ENCODE measurements at places on chromosomes 12 and 14. TPM values are rescaled to one million over a fixed set of nuclear protein-coding genes. Genes with fewer than 3 reads are reported as not detected.

GPRC5A gene
- 4.7 TPM for total RNA-seq

IRAK3 gene
- 3.6 TPM for total RNA-seq

AQP6 gene
- not detected for total RNA-seq

ACSM4 gene
- not detected for total RNA-seq

FRS2 gene
- 64.4 TPM for total RNA-seq

TMEM30B gene
- 1.1 TPM for total RNA-seq

CLEC1B gene
- total RNA-seq, result not detected

ITFG2 gene
- 20.6 TPM for total RNA-seq

TESPA1 gene
- total RNA-seq, result not detected

SIX6 gene
- total RNA-seq, result not detected

DNA sequence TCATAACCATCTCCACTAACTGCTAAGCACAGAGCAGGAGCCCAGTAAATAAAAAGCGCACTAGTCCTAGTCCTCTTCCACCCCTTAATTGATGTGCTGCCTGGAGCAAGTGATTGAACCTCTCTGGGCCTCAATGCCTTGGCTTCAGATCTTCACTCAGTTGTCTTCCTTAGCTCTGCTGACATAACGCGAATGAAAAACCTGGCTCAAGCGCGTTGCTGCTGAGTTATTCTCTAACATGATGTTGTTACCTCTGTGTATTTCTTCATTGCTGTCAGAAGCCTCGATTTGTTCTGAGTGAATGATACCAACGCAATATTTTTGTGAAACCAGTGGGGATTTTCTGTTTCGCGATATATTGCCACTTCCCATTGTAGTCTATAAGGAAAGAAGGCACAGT lies 185.1 kb upstream of the CCND2 start:
- H3K27me3 ChIP-seq, result no peaks in the 10 kb centered on the region
- no peaks in the 10 kb centered on the region for H3K36me3 ChIP-seq
- H3K4me1 ChIP-seq, result no peaks in the 10 kb centered on the region

GRCh38 chr12:17416748-17417147 lies 673.2 kb downstream of the RERGL start:
- no peaks in the 10 kb centered on the region for H3K27me3 ChIP-seq
- no peak overlapping the region for H3K4me3 ChIP-seq
- no peak for DNase-seq
- no peaks in the 10 kb centered on the region for H3K4me1 ChIP-seq

DNA sequence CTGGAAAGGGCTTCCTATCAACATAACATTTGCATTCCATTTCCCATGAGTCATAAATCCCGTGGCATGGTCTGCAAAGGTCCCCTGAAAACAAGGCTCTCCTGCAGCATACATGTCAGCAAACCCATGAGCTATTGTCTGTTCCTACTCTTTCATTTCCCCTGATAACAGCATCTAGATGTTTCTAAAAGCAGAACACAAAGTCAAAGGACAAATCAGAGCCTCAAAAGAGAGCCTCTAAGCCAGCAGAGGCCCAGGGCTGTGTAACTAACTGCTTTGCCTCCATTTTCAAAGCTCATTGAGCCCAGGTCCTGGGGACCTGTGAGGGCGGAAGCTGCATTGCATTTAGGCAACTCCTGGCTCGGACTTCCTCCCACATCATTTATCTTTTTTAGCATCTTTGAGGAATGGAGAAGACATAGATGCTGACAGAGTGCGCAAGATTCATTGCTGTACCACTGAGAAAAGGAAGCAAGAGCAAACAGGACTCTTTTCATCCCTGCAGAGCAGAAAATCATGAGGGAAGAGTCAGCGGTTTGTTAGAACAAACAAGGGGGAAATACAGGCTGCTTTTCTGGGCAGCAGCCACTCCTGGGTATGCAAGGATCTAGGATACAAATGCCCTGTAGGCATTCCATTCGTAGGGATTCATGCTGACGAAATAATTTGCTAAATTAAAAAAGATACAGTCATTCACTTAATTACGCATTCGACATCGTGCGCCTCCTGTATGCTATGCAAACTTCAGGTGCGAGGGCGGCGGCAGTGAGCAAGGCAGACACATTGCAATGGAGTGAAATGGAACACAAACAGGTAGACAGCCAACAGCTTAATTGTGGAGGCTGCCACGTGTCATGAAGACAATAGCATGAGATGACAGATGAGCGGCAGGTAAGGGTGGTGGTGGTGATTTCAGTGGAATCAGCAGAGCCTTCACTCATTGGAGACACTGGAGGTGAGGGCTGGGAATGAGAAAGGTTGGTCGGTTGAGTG lies 131.0 kb downstream of the TMEM132D start:
- H3K27me3 ChIP-seq, result no peaks in the 10 kb centered on the region
- H3K27ac ChIP-seq, result no peak overlapping the region
- no peaks in the 10 kb centered on the region for H3K36me3 ChIP-seq
- no peaks in the 10 kb centered on the region for H3K4me1 ChIP-seq

DNA sequence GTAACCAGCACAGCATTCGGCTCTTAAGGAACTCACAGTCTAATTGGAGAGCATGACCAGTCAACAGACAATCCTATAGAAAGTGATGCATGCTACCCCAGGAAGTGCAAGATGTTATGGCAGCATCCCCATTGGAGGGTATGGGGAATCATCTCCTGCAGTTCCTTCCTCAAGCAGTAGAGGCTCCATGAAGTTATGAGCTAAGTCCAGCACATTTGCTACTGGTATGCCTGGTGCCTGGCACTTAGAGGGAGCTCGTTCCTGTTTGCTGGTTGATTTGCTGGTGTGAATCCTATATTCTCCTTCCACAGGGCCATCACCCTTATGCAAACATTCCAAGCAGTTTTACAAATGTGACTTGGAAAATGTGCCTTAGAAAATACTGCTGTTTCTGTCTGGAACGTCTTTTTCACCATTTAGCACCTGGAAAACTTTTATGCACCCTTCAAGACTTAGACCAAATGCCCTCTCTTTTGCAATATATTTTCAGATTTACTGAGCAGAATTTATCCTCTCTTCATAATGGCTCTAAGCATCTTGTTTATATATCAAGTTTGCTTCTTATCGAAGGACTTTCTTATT lies 136.1 kb upstream of the WSCD2 start:
- H3K27ac ChIP-seq, result no peak overlapping the region
- H3K4me3 ChIP-seq, result no peak overlapping the region
- no peaks in the 10 kb centered on the region for H3K27me3 ChIP-seq

GRCh38 chr12:108616941-108617858 lies 16.5 kb downstream of the SELPLG start:
- H3K27me3 ChIP-seq, result no peaks in the 10 kb centered on the region
- H3K27ac ChIP-seq, result peak overlapping the region; percentile 52
- DNase-seq, result peak; percentile 85
- no peak overlapping the region for H3K4me3 ChIP-seq
- no peaks in the 10 kb centered on the region for H3K36me3 ChIP-seq
- H3K4me1 ChIP-seq, result peaks cover 15% of the 10 kb centered on the region

GRCh38 chr12:115070313-115070712 lies 386.3 kb upstream of the TBX3 start:
- no peaks in the 10 kb centered on the region for H3K27me3 ChIP-seq
- H3K27ac ChIP-seq, result no peak overlapping the region
- H3K4me1 ChIP-seq, result no peaks in the 10 kb centered on the region
- no peak for DNase-seq

DNA sequence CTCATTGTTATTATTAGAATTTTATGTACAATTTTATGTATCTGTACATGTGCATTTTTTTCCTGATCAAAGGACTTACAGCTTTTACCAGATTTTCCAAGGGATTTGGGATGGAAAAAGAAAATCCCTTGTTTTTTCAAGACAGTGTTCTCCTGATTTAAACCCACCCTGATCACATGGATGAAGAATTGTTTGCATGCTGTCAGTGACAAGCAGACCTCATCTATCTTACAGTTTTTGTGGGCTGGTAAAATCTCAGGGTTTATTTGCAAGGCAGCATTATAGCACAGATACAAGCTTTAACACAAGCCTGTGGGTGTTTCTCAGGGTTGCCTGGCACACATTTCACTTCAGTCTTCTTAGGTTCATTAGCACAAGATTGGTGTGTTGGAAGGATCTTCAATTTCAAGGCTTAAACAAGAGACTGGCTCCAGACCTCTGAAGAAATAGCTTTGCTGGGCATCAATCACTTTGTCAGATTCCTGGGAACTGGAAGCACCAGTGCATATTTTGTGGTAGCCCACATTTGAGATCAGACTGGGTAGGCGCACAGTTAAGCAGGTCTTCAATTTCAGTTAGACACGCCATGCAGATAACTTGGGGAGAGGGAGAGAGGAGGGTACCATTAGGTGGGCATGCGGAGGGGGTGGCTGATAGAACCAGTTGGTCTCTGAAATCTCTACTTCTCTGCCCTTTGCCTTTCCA lies 118.0 kb downstream of the TBX5 start:
- no peak overlapping the region for H3K27ac ChIP-seq
- H3K36me3 ChIP-seq, result no peaks in the 10 kb centered on the region
- no peak for DNase-seq
- H3K4me3 ChIP-seq, result no peak overlapping the region
- no peaks in the 10 kb centered on the region for H3K4me1 ChIP-seq

- H3K4me1 ChIP-seq, result peaks cover 20% of the 10 kb centered on the region
- no peaks in the 10 kb centered on the region for H3K27me3 ChIP-seq
- no peaks in the 10 kb centered on the region for H3K36me3 ChIP-seq
These were observed 125.0 kb downstream of the CACNA1C start for GRCh38 chr12:2177751-2178150.

- DNase-seq, result no peak
- H3K36me3 ChIP-seq, result peaks cover 18% of the 10 kb centered on the region
- no peak overlapping the region for H3K27ac ChIP-seq
- H3K4me3 ChIP-seq, result no peak overlapping the region
- no peaks in the 10 kb centered on the region for H3K4me1 ChIP-seq
- H3K27me3 ChIP-seq, result no peaks in the 10 kb centered on the region
These were observed 417.0 kb upstream of the RGS6 start for GRCh38 chr14:71514941-71515919.

DNA sequence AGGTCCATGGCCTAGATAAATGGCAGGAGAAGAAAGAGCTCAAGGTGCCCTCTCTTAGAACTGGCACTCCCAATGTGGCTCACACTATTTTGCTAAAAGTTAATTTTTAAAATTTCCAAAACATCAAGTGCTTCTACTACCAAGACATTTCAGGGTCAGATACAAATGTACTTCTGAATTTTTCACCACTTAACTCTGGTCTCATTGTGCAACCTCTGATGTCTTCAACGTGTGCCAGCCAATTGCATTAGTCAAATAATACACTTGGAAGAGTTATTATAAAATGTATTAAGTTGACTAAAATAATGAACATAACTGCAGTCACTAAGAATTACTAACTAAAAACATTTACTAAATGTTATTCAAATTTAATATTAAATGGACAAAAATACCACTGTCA lies 41.3 kb downstream of the SLC25A47 start:
- DNase-seq, result no peak
- H3K4me1 ChIP-seq, result no peaks in the 10 kb centered on the region
- no peaks in the 10 kb centered on the region for H3K27me3 ChIP-seq
- peaks cover 91% of the 10 kb centered on the region for H3K36me3 ChIP-seq
- no peak overlapping the region for H3K4me3 ChIP-seq

DNA sequence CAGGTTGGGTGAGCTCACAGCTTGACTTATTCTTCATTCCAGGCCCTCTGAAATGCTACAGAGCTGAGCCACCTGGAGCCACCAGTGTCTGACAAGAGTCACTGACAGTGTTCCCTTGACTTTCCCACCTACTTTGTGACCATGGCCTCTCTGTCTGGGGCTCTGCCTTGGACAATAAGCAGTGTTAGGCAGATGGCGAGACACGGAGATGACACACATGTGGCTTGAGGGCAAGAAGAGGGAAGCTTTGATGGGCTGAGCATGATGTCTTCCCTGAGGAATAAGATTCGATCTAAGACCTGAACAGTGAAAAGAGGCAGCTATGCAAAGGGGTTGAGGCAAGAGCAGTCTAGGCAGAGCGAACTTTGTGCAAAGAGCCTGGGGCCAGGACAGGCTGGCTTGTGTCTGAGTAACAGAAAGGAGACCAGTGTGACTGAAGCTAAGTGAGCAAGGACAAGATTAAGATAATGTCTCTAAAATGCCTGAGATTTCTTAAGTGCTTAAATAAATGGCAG lies 105.5 kb downstream of the NUAK1 start:
- peaks cover 36% of the 10 kb centered on the region for H3K4me1 ChIP-seq
- DNase-seq, result no peak
- no peaks in the 10 kb centered on the region for H3K36me3 ChIP-seq

DNA sequence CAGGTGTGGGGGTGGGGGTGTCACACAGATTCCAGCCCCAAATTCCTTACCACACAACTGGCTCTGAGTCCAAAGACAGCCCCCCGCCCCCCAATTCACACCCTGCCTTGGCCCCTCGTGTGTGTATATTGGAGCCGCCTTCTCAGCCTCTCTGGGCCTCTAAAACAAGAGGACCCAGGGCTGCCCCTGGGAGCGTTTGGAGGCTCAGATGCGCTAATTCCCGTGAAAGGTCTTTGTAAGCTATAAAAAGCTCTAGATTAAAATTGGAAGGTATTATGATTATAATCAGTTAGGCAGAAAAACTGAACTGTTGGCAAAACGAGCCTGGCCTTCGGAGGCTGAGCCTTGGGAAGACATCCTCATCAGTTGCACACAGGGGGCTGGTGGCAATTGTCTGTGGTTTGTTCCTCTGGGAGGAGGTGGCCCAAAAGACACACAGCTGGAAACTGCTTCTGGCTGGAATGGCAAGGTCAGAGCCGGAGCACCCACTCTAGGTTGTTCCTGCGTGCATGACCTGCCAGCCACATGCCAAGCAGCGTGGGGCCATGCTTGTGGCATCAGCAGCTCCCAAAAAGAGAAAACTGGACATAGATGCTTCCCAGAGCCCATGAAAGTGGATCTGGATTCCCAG lies 118.5 kb downstream of the PHETA1 start:
- H3K36me3 ChIP-seq, result no peaks in the 10 kb centered on the region
- no peak for DNase-seq
- no peak overlapping the region for H3K4me3 ChIP-seq
- no peak overlapping the region for H3K27ac ChIP-seq

DNA sequence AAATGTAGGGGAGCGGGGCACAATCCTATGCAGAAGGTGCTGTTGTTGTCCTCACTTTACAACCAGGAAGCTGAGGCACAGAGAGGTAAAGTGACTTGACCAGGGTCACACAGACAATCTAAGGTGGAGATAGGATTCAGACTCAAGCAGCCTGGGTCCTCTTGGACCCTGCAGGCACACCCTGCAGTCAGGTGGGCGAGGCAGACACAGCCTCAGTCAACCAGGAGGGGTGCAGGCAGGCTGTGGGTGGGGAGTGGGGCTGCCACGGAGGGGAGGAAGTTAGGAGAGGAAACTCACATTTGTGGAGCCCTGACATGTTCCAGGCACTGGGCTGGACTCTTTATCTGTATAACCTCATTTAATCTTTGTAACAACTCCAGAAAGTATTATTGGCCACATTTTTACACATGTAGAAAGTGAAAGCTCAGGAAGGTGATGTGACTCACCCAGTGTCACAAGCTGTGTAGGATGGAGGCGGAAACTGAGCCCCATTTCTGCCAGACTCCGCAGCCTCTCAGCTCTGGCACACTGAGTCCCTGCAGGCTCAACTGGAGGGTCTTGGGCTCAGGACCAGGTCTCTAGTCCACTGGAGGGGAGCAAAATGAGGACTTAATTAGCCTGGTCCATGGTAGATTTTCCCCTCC lies 24.9 kb upstream of the CHGA start:
- no peaks in the 10 kb centered on the region for H3K36me3 ChIP-seq
- no peak overlapping the region for H3K4me3 ChIP-seq
- peaks cover 6% of the 10 kb centered on the region for H3K27me3 ChIP-seq
- no peak overlapping the region for H3K27ac ChIP-seq
- H3K4me1 ChIP-seq, result no peaks in the 10 kb centered on the region
- DNase-seq, result no peak

Data from osteoblast (primary cell).